Fibroblast of skin of right biceps (primary cell): ENCODE measurements at places on chromosomes 13 and 19.

- peak; percentile 38 for DNase-seq
Observed at GRCh38 chr19:39765091-39766076, 13.3 kb upstream of the LEUTX start.

GRCh38 chr13:27953676-27954405 is 15.3 kb downstream of the CDX2 start:
- DNase-seq = peak; percentile 65

- DNase-seq = peak; percentile 76
Observed at GRCh38 chr13:39895254-39895653, 239.8 kb downstream of the COG6 start.

GRCh38 chr13:51715613-51716012 is 88.3 kb downstream of the DHRS12 start:
- no peak for DNase-seq

DNA sequence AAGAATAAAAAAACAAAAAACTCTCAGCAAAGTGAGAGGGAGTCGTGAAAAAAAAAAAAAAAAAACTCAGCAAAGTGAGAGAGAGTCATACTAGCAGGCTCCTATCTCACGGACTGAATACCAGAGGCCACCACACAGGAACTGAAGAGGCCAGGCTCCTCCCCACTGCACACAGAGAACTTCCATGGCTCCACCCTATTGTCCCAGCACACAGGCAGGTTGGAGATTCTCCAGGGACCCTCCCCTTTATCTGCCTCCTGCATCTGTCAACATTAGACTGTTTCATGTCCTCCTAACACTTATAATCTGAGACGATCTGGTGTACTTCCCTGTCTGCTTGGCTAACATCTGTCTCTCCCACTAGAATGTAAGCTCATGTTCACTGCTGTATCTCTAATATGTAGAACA is 37.0 kb upstream of the FARP1 start:
- peak; percentile 70 for DNase-seq

- DNase-seq = no peak
Observed at GRCh38 chr19:15398501-15399233, 19.1 kb upstream of the AKAP8 start.
